Stimulated activated CD8-positive, alpha-beta memory T cell treated with anti-CD3 and anti-CD28 coated beads, Interleukin-7, amount 100 ng/mL, for 24 hours (primary cell): ENCODE measurements at places on chromosomes 11 and 22.

- no peak for DNase-seq
Measured at GRCh38 chr11:110085255-110085838, 7.8 kb upstream of the ZC3H12C start.

- DNase-seq = no peak
Measured at GRCh38 chr11:104657083-104657482, 241.2 kb downstream of the CASP12 start.

DNA sequence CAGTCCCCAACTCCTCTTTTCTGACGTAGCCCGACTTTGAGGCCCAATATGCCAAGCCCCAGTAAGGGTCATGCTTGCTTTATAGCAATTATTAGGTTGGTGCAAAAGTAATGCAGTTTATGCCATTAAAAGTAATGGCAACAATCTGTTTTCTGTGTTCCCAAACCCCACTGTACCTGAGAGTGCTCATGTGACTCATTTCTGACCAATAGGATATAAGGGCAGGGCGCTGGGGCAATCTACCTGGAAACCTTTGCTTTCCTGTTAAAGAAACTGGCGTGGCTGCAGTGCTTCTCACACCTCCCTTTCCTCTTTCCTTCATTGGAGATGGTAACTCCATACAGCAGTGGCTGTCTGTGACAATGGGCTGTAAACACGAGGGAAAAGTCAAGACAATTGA, 78.9 kb upstream of the MPPED2 start:
- no peak for DNase-seq

DNA sequence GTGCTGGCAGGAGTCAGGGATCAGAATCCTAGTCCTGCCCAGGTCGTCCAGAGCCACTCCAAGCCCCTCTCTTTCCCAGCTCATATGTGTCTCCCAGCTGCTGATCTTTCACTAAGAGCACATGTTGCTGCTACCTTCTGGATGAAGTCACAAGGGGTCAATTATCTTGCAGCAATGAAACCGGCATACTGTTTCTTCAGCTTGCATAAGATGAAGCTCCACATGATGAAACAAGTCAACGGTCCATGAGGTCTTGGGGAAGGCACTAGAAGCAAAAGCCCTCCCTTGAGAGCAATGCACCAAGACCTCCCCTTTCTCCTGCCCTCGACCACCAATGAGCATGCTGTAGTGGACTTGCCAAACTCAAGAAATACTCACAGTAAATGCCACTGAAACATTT, 148.9 kb downstream of the TENM4 start:
- DNase-seq = no peak

DNA sequence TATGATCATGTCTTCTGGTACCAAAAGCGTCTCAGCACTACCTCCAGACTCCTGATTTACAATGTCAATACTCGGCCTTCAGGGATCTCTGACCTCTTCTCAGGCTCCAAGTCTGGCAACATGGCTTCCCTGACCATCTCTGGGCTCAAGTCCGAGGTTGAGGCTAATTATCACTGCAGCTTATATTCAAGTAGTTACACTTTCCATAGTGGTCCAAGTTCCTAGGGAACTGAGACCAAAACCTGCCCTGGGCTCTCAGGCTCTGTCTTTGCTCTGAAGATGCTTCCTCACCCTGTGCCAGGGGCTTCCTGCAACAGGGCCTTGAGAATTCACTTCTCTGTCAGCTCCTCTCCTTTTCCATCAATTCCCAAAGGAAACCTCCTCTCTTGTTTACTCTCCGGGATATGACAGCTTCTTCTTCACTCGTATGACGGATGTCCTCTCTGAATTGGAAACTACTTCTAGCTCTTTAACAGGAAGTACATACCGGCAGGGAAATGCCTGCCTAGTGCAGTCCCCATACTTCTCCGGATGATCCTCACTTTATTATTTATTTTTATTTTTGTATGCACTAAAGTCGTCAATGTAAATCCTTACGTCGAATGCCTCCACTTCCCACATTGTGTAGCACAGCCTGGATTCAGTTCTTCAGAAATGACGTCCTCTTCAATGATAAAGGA, 29.6 kb upstream of the PRAME start:
- no peak for DNase-seq
